Activated CD4-positive, alpha-beta T cell treated with anti-CD3 and anti-CD28 coated beads for 1 hour (primary cell): ENCODE measurements at places on chromosomes 16 and 17.

DNA sequence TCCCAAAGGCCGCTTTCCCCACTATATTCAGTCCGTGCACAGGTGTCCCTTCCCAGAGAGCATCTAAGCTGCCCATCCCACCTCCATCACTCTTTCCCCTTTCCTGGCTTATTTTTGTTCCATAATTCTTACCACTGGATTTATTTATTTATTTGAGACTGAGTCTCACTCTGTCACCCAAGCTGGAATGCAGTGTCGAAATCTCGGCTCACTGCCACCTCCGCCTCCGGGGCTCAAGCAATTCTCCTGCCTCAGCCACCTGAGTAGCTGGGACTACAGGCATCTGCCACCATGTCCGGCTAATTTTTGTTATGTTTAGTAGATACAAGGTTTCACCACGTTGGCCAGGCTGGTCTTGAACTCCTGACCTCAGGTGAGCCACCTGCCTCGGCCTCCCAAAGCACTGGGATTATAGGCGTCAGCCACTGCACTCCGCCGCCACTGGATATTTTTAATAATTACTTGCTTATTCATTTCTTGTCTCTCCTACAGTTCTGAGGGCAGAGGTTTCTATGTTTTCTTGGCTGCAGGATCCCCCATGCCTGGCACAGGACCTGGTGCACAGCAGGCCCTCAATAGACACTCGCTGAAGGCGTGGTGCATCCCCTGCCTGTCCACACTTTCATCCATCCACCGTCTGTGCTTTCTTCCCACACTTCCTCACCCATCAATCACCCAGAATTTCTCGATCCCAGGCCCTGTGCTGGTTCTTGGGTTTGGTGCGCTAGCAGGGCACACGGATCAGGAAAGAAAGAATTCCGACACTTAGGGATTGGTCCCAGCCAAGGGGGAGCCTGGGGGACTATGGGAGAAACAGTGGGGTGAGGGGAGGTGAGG lies 9.9 kb upstream of the ADGRG1 start:
- DNase-seq = no peak

GRCh38 chr17:64496348-64496785 lies 487 bp downstream of the POLG2 start:
- DNase-seq = no peak

- DNase-seq = no peak
Measured at GRCh38 chr16:70480127-70481105, 26.0 kb downstream of the FCSK start.

GRCh38 chr16:22063888-22064467 lies 28.4 kb upstream of the VWA3A start:
- DNase-seq = no peak
